Smooth muscle cell of the umbilical artery (primary cell): ENCODE measurements at places on chromosomes 6 and 20. TPM values are rescaled to one million over a fixed set of nuclear protein-coding genes. Genes with fewer than 3 reads are reported as not detected.

NHLRC1 gene
- 2.1 and 2.4 TPM in 2 replicates for total RNA-seq

POM121L2 gene
- total RNA-seq = not detected in 2 replicates

HSPA1L gene
- total RNA-seq = 1.2 and 2.1 TPM in 2 replicates

CPNE5 gene
- total RNA-seq = 0.18 and 0.30 TPM in 2 replicates
